PC-3 (cell line): ENCODE measurements at places on chromosomes 1 and 21. TPM values are rescaled to one million over a fixed set of nuclear protein-coding genes. Genes with fewer than 3 reads are reported as not detected.
A peak's percentile ranks its signal among the peaks of the same experiment; 100 is the strongest.

SLC44A5 gene
- total RNA-seq = not detected in 2 replicates

SLFNL1 gene
- 0.12 and 0.22 TPM in 2 replicates for total RNA-seq

GRCh38 chr21:28705616-28706015 is 287.1 kb downstream of the LTN1 start:
- H3K4me1 ChIP-seq = no peaks in the 10 kb centered on the region
- no peaks in the 10 kb centered on the region for H3K27me3 ChIP-seq
- H3K36me3 ChIP-seq = no peaks in the 10 kb centered on the region
- DNase-seq = no peak
- H3K4me3 ChIP-seq = no peak overlapping the region
- no peak overlapping the region for H3K27ac ChIP-seq

KRTAP19-7 gene
- not detected in 2 replicates for total RNA-seq

MYBPH gene
- total RNA-seq = not detected in 2 replicates

KRTAP12-2 gene
- total RNA-seq = not detected in 2 replicates

GRCh38 chr1:79323239-79324025 is 316.9 kb upstream of the ADGRL4 start:
- no peak overlapping the region for H3K4me3 ChIP-seq
- H3K27ac ChIP-seq = peak overlapping the region; percentile 79
- no peaks in the 10 kb centered on the region for H3K27me3 ChIP-seq
- peak; percentile 95 for DNase-seq
- no peaks in the 10 kb centered on the region for H3K36me3 ChIP-seq

- H3K4me1 ChIP-seq = no peaks in the 10 kb centered on the region; the same call in 1 of the 2 replicates
- no peaks in the 10 kb centered on the region for H3K27me3 ChIP-seq
- no peak overlapping the region for H3K27ac ChIP-seq
- no peaks in the 10 kb centered on the region for H3K36me3 ChIP-seq
Measured at GRCh38 chr1:24586970-24587820, 31.3 kb downstream of the NCMAP start.

GRCh38 chr1:91643431-91643830 is 142.8 kb downstream of the CDC7 start:
- DNase-seq = no peak
- no peaks in the 10 kb centered on the region for H3K4me1 ChIP-seq
- no peak overlapping the region for H3K4me3 ChIP-seq
- no peak overlapping the region for H3K27ac ChIP-seq

DNA sequence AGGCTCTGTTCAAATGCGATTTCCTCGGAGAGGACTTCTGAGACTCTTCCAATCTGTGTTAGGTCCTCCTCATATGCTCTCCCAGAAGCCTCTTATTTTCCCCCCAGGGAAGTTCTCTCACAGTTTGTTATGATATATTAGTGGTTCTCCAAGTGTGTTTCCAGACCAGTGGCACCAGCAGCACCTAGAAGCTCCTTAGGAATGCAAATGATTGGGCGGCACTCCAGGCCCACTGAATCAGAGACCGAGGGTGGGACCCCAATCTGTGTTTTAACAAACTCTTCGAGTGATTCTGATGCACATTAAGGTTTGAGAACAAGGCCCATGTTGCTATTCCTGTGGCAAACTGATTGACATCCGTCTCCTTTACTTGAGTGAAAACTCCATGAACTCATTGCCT is 63.0 kb downstream of the NMNAT2 start:
- H3K36me3 ChIP-seq = no peaks in the 10 kb centered on the region
- H3K27ac ChIP-seq = no peak overlapping the region
- no peak for DNase-seq
- H3K4me3 ChIP-seq = no peak overlapping the region
- no peaks in the 10 kb centered on the region for H3K4me1 ChIP-seq

MXRA8 gene
- 25.3 and 29.0 TPM in 2 replicates for total RNA-seq

GRCh38 chr1:33397994-33398393 is 32.9 kb downstream of the PHC2 start:
- H3K4me1 ChIP-seq = no peaks in the 10 kb centered on the region
- H3K4me3 ChIP-seq = no peak overlapping the region
- no peaks in the 10 kb centered on the region for H3K27me3 ChIP-seq
- no peak for DNase-seq

C8B gene
- total RNA-seq = not detected in 2 replicates

- no peaks in the 10 kb centered on the region for H3K4me1 ChIP-seq
- peaks cover 35% of the 10 kb centered on the region for H3K36me3 ChIP-seq
- no peaks in the 10 kb centered on the region for H3K27me3 ChIP-seq
- no peak overlapping the region for H3K27ac ChIP-seq
- H3K4me3 ChIP-seq = no peak overlapping the region
- DNase-seq = no peak
Measured at GRCh38 chr1:219993554-219994433, 52.5 kb downstream of the EPRS1 start.

OLFML2B gene
- 0.46 and 1.4 TPM in 2 replicates for total RNA-seq

GRCh38 chr1:7954683-7955082 is 6.8 kb upstream of the PARK7 start:
- no peak for DNase-seq
- H3K4me3 ChIP-seq = no peak overlapping the region
- H3K27ac ChIP-seq = no peak overlapping the region
- no peaks in the 10 kb centered on the region for H3K27me3 ChIP-seq

ELAVL4 gene
- total RNA-seq = not detected in 2 replicates

DNA sequence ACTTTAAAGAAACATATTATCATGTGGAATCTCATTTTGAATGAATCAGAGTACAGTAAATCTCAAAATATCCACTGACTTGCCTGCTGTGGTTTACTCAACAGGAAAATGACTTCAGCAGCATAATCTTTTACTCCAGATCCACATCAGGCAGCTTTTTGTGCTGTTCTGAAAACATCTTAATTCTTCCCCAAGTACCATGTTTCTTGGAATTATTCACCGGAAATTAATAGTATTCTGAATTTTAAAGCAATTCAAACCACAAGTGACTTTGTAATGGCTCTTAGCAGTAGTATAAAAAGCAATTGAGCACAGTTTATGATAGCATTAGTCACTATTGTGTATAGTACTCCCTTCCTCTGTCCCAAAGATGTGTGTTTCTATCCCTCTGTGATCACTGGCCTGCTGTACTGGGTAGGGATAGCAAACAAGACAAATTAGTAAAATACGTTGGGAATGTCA is 64.2 kb upstream of the ERRFI1 start:
- peak; percentile 91 for DNase-seq
- no peak overlapping the region for H3K4me3 ChIP-seq
- H3K27ac ChIP-seq = peak overlapping the region; percentile 98
- no peaks in the 10 kb centered on the region for H3K36me3 ChIP-seq
- H3K27me3 ChIP-seq = no peaks in the 10 kb centered on the region
- H3K4me1 ChIP-seq = peaks cover 53% of the 10 kb centered on the region

- no peaks in the 10 kb centered on the region for H3K36me3 ChIP-seq
- H3K4me3 ChIP-seq = no peak overlapping the region
Measured at GRCh38 chr1:36118447-36119204, 6.4 kb downstream of the COL8A2 start.

- H3K27ac ChIP-seq = no peak overlapping the region
- peaks cover 28% of the 10 kb centered on the region for H3K27me3 ChIP-seq
- no peak overlapping the region for H3K4me3 ChIP-seq
Measured at GRCh38 chr1:230790026-230790425, 42.8 kb downstream of the CAPN9 start.

TRIM67 gene
- total RNA-seq = not detected in 2 replicates

GRCh38 chr1:41898191-41898713 is 20.5 kb downstream of the HIVEP3 start:
- H3K27ac ChIP-seq = peak overlapping the region; percentile 54
- H3K4me3 ChIP-seq = no peak overlapping the region
- no peaks in the 10 kb centered on the region for H3K27me3 ChIP-seq
- H3K36me3 ChIP-seq = no peaks in the 10 kb centered on the region

- H3K36me3 ChIP-seq = no peaks in the 10 kb centered on the region
- H3K4me3 ChIP-seq = no peak overlapping the region
- no peak overlapping the region for H3K27ac ChIP-seq
- DNase-seq = peak; percentile 23
- no peaks in the 10 kb centered on the region for H3K4me1 ChIP-seq
- H3K27me3 ChIP-seq = no peaks in the 10 kb centered on the region; the same call in 1 of the 2 replicates
Measured at GRCh38 chr1:152227310-152227928, 3.4 kb upstream of the HRNR start.

GRCh38 chr1:153404768-153405167 is 11.6 kb upstream of the S100A7A start:
- H3K4me3 ChIP-seq = no peak overlapping the region
- peak; percentile 64 for DNase-seq
- no peak overlapping the region for H3K27ac ChIP-seq
- no peaks in the 10 kb centered on the region for H3K4me1 ChIP-seq
- no peaks in the 10 kb centered on the region for H3K36me3 ChIP-seq
- H3K27me3 ChIP-seq = peaks cover 75% of the 10 kb centered on the region

GRCh38 chr1:47579809-47580208 is 142.0 kb downstream of the FOXD2 start:
- no peak overlapping the region for H3K4me3 ChIP-seq
- 0 out of 2 replicates have a peak, but pooled peaks cover 4% of the 10 kb centered on the region for H3K4me1 ChIP-seq
- no peaks in the 10 kb centered on the region for H3K36me3 ChIP-seq
